ENCODE measurements at places on chromosomes 2 and 18.

DNA sequence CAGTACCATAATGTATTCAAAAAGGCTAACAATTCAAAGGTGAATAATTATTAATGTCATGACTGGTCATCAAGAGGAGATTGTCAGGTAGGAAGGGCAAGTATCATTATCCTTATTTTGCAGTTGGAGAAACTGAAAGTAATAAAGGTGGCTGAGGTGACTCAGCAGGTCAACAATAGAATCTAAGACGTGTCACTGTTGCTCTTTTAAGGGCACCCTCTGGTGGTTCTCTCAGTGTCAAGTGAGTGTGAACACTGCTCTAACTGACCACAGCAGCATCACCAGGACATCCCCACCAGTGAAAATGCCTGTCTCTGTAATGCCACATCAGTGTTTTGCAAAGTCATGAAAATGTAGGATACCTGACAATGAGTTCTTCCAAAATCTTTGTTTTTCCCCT lies 69.7 kb downstream of the DCC start:
- no peak for DNase-seq

- DNase-seq, result no peak
Measured at GRCh38 chr2:36307441-36307840, 48.1 kb upstream of the CRIM1 start.

DNA sequence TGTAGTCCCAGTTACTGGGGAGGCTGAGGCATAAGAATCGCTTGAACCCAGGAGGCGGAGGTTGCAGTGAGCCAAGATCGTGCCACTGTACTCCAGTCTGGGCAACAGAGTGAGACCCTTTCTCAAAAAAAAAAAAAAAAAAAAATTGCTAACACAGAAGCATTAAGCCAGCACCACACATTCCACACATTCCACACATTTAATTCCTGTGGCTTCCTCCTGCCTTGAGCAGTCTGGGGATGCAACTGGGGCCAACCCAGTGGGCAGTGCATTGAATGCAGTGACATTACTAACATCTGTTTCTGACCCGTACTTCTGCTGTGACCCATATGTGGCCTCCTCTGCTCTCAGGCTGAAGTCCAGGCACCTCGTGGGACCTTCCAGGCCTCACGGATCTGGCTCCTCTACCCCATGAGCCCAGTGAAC lies 107.0 kb downstream of the BCL2L11 start:
- no peak for DNase-seq

GRCh38 chr2:31337197-31337596 lies 77.3 kb downstream of the XDH start:
- DNase-seq, result no peak

GRCh38 chr2:145066151-145066661 lies 546.3 kb upstream of the ZEB2 start:
- no peak for DNase-seq

DNA sequence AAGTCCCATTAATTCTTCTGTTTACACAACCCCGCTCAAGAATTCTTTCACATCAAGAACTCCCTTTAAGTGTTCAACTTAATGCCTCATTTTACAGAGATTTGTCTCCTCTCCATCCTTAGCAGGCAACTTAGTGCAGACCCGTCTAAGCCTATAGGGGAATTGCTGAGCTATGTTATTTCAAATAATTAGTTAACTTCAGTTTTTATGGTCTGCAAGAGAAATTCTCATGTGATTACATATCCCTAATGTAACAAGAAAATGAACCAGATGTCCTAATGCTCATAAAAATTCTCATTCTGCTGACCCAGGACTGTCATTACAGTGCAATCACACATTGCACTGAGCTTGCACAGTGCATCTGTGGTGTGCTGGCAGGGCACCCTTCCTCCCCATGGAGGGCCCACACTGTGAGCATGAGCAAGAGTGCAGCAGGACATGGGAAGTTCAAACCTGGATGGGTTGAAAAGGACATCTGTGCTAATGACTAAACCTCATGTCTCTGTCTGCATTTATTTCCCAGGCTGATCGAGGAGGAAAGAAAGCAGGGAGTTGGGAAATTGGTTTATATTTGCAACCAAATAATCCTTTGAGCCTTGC lies 97.1 kb downstream of the COL5A2 start:
- no peak for DNase-seq

- DNase-seq, result no peak
Measured at GRCh38 chr2:118040891-118041290, 27.0 kb upstream of the CCDC93 start.
